ENCODE measurements at places on chromosomes 1 and 21. TPM values are rescaled to one million over a fixed set of nuclear protein-coding genes. Genes with fewer than 3 reads are reported as not detected.

DNA sequence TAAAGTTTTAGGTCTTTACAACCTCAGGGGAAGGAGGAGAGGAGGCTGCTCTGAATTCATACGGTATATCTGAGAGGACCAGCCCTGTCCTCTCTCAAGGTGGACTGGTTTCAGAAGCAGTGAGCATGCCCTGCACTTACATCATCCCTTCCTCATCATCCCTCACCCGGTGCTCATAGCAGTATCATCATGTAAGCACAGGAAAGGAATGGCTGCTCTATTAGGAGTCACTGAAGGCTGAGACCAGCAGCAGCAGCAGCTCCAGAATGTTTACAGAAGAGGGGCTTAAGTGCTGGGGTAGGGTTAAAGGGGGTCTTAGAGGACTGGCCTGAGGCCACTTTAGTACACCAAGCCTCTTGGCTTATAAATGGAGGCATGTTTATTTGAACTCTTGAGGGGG, 185.9 kb downstream of the AK5 start:
- no peak overlapping the region for H3K27ac ChIP-seq
- H3K4me3 ChIP-seq = no peak overlapping the region
- H3K27me3 ChIP-seq = no peaks in the 10 kb centered on the region
- DNase-seq = no peak
- H3K36me3 ChIP-seq = peaks cover under 1% of the 10 kb centered on the region

The RNU1-4 gene
- total RNA-seq = 1,409 TPM

DNA sequence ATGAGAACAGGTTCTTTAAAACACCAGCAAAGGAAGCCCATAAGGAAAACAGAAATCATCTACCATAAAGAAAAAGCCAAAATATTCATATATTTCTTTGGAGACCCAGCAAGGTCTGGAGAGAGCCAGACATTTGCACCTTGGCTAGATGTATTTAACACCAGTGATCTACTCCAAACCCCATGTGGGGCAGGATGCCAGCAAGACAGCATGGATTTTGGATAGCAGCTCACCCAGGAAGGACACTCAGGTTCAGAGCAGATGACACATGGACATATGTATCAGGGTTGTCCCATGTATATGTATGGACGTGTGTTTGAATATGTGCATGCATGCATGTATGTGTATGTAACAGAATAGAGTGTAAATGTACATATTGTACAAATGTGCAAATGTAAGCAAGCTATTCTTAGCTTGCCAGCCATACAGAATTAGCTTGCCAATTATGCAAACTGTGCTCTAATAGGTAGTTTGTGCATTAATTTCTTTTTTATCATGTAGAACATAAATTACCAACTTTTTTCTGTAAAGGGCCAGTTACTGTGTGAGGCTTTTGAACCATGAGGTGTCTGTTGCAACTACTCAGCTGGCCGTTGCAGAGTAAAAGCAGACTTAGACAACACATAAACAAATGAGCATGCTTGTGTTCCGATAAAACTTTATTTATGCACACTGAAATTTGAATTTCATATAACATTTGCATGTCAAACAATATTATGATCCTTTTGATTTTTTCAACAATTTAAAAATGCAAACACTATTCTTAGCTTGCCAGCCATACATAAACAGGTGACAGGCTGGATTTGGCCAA, 73.5 kb upstream of the KAZN start:
- H3K27ac ChIP-seq = no peak overlapping the region
- no peaks in the 10 kb centered on the region for H3K4me1 ChIP-seq
- no peaks in the 10 kb centered on the region for H3K36me3 ChIP-seq
- DNase-seq = no peak
- peaks cover 5% of the 10 kb centered on the region for H3K27me3 ChIP-seq

The ZBTB37 gene
- 8.3 TPM for total RNA-seq

- DNase-seq = no peak
- no peaks in the 10 kb centered on the region for H3K4me1 ChIP-seq
- H3K27ac ChIP-seq = no peak overlapping the region
Observed at GRCh38 chr1:214006845-214007244, 19.1 kb downstream of the PROX1 start.

DNA sequence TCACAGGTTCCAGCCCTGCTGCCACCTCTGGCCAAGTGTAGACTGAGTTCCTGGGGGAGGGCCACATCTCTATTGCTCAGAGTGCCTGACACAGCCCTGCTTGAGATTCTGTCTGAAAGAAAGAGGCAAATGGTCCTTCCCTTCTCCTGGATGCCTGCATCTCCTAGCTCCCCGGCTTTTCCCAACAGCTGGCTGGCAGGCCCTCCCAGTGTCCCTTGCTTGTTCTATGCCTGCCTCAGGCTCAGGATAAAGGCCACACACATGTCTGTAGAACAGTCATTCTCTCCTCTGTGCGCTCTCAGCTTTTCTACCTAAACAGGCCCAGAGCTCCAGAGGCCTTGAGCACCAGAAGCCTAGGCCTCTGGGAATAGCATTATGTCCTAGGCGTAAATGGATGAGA, 343.4 kb upstream of the USP24 start:
- no peak for DNase-seq
- H3K27ac ChIP-seq = no peak overlapping the region
- H3K27me3 ChIP-seq = no peaks in the 10 kb centered on the region
- H3K36me3 ChIP-seq = no peaks in the 10 kb centered on the region

- peaks cover 3% of the 10 kb centered on the region for H3K4me1 ChIP-seq
- no peak overlapping the region for H3K27ac ChIP-seq
- no peak overlapping the region for H3K4me3 ChIP-seq
- H3K27me3 ChIP-seq = peaks cover 19% of the 10 kb centered on the region
Observed at GRCh38 chr1:6996371-6996770, 211.1 kb downstream of the CAMTA1 start.

The CR1 gene
- not detected for total RNA-seq

The C8A gene
- not detected for total RNA-seq

DNA sequence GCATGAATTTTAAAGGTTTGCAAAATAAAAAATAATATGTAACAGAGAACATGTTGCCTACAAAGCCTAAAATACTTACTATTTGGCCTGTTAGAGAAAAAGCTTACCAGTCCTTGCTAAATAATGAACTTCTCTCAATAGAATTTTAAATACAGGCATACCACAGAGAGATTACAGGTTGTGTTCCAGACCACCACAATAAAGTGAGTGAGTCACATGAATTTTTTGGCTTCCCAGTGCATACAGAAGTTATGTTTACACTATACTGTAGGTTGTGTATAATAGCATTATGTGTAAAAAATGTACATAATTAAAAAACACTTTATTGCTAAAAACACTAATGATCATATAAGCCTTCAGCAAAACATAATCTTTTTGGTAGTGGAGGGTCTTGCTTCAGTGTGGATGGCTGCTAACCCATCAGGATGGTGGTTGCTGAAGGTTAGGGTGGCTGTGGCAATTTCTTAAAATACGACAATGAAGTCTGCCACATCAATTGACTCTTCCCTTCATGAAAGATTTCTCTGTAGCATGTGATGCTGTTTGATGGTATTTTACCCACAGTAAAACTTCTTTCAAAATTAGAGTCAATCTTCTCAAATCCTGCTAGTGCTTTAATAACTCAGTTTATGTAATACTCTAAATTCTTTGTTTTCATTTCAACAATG, 48.6 kb downstream of the SCYL3 start:
- H3K27me3 ChIP-seq = no peaks in the 10 kb centered on the region
- no peak for DNase-seq
- no peak overlapping the region for H3K4me3 ChIP-seq
- H3K4me1 ChIP-seq = no peaks in the 10 kb centered on the region

GRCh38 chr1:233919786-233920185, 15.3 kb downstream of the SLC35F3 start:
- H3K4me3 ChIP-seq = no peak overlapping the region
- H3K36me3 ChIP-seq = no peaks in the 10 kb centered on the region
- H3K27me3 ChIP-seq = no peaks in the 10 kb centered on the region
- no peak overlapping the region for H3K27ac ChIP-seq
- no peak for DNase-seq

The TMEM200B gene
- 2.1 TPM for total RNA-seq

DNA sequence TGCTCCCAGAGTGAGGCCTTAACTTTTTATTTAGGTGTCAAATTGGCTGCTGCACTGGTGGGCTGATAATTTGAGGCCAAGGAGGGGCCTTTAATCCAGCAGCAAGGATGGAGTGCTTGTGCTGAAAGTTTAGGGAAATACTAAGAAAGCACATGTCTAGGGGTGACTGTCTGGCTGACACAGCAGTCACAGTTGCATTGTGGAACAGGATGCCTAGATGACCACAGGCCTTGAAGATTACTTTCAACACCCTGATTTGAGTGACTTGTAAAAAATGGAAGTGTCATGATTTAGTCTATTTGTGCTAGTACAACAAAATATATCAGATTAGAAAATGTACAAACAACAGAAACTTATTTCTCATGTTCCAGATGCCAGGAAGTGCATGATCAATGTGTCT, 57.7 kb downstream of the ZNF697 start:
- DNase-seq = no peak
- no peaks in the 10 kb centered on the region for H3K4me1 ChIP-seq
- no peak overlapping the region for H3K4me3 ChIP-seq
- H3K27me3 ChIP-seq = peaks cover 2% of the 10 kb centered on the region

The POFUT2 gene
- total RNA-seq = 14.3 TPM

DNA sequence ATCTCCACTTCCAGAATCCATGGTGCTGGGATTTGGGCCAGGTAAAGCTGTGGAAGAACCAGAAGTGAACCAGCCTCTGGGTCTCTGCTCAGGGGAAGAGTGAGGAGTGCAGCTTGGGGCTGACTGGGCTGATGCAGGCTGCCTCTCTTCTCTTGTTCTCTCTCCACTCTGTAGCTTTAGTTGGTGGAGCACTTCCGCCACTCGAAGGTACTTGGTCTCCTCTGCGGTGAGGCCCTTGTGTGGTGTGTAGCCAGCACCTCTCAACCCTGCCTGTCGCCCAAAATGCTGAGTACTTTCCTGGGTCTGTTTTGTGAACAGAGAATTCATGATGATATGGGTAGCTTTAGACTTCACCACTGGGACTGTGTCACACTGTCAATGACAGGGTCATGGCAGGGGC, 63.2 kb downstream of the URB2 start:
- no peak overlapping the region for H3K27ac ChIP-seq
- DNase-seq = no peak
- peaks cover 32% of the 10 kb centered on the region for H3K27me3 ChIP-seq
- peaks cover 9% of the 10 kb centered on the region for H3K36me3 ChIP-seq
- H3K4me3 ChIP-seq = no peak overlapping the region

Measured in activated CD4-positive, alpha-beta memory T cell treated with anti-CD3 and anti-CD28 coated beads for 36 hours (primary cell).